ENCODE measurements at places on chromosomes 5 and 9.
A peak's percentile ranks its signal among the peaks of the same experiment; 100 is the strongest.

GRCh38 chr9:91177661-91178280 lies 183.9 kb downstream of the AUH start:
- no peak for DNase-seq

DNA sequence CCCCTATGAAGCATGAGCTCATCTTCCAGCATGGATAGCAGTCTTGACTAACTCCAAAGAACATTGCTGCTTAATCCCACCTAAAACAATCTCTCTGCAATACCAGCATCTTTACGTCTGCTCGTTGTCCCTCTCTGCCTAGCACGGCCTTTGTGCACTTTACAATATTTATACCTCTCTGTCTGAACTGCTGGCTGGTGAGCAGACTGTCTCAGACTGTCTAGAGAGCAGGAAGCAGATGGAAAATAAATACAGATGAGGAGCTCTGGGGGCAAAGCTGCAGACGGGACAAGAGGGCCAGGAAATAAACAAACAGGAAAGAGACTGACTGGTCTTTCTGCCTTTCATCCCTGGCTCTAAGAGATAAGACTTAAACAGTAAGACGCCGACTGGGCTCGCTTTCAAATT lies 224.8 kb downstream of the ENC1 start:
- DNase-seq: no peak

- DNase-seq: peak; percentile 68
Observed at GRCh38 chr5:50440651-50441492, at the start of gene EMB. TSS of gene EMB (minus strand) at chr5:50441288. CDS start at chr5:50441151, 137 bp downstream.

GRCh38 chr5:151107084-151107483 lies 26.2 kb upstream of the TNIP1 start:
- DNase-seq: no peak

GRCh38 chr9:136059321-136059791 lies 35.7 kb downstream of the NACC2 start:
- DNase-seq: no peak

DNA sequence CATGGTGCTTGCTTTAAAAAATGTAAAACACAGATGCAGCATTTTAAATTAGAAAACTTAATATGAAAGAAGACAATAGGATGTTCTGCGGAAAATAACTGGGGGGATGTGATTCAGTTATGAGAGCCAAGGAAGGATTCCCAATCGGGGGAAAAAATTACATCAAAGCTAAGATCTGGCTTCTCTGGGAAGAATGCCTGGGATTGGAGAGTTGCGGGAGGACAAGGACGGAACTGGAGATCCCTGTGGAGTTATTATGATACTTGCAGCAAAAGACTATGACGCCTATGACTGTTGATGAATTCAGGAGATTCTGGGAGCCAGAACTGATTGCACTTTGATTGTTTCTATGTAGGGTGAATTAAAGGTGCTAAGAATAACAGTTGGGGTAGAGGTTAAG lies 24.6 kb downstream of the MTX3 start:
- DNase-seq: no peak

DNA sequence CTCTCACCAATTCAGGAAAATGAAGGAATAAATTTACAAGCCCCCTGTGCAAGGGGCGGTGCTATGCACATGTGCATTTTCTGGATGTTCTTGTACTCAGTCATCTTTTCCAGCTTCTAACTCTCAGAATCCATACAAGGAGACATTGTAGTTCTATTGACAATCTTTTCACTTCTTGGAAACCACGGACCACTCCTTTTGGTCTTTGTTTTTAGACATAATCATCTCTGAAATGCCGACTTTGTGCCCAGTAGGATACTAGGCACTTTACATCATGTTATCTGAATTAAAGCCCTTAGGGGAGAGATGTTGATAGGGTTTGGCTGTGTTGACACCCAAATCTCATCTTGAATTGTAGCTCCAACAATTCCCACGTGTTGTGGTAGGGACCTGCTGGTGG lies 322.6 kb upstream of the WWC1 start:
- no peak for DNase-seq

GRCh38 chr9:98146101-98146991 lies 27.3 kb upstream of the TRIM14 start:
- DNase-seq: no peak

DNA sequence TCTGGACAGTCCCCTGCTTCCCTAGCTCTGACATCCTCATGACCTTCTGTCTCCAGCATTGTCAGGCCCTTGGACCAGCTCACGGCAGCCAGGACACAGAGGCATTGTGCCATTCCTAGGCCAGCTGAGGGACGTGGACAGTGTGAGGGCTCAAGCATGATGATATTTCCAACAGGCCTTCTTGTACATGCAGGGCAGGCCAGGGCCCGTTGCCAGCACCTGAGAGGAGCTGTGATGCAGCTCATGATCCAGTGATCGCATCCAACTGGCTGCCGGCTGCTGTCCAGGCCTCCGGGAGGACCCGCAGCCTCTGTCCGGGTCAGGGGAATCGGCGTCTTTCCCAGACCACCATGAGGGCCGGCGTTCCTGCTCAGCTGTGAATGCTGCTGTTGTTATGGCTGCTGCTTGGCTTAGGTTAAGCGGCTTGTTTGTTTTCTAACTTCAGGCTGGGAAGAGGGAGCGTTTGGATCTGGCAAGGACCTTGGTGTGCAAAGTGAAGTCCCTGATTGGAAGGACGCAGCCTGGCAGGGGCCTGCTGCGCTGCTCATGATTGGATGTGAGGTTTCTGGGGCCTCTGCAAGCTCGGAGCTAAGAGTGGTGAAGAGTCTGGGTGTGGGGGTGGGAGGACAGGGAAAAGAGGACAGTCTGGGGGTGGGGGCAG lies 53.8 kb downstream of the PDZD2 start:
- no peak for DNase-seq

DNA sequence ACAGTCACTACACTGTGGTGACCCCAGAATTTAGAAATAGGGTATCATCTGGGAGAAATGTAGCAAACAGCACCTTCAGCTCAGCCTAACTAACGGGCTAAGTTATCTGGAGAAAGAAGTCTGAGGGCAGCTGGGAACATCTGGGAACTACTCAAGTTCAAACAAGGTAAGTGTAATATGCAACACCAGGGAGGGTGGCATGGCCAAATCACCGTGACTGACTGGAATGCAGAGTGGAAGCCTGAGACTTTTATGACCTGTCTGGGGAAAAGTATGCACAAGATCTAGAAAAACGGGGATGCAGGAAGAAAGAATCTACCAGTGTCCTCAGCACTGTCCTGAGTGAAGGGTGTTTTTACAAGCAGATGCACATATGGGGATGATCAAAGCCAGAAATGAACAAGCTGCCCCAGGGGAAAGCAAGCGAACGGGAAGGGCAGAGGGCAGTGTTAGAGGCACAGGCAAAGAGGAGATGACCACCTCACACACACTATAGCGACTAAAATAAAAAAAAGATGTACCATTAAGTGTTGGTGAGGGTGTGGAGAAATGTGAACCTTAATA lies 59.9 kb downstream of the SERINC5 start:
- no peak for DNase-seq
